ENCODE measurements at places on chromosomes 7 and 10.

DNA sequence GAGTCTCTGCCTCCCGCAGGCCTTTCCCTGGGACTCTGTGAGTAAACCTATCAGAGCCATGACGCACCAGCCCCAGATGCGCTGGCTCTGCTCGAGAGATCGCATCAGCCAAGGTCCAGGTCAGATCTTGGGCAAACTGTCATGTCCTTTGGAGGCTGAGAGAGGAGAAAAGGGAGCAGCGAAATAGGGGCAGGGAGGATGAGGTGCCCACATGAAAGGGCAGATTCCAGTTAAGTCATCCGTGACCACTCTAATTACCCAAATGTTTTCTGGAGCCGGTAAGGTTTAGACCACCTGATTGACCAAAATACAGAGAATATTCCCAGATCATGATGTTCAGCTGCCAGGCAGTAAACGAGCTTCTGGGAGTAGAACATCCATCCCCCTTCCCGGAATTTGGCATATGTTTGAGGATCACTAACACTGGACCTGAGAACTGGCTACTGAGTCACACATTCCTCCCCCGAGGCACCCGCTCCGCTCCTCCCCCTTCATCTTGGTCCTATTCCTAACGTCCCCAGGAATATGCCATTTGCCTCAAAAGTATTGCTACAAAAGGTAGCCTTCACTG is 88.0 kb downstream of the FGFR2 start:
- DNase-seq, result no peak

- no peak for DNase-seq
These were observed 209.6 kb upstream of the SH2B2 start for GRCh38 chr7:102077081-102077480.

GRCh38 chr10:80964955-80965614 is 427.4 kb downstream of the SH2D4B start:
- DNase-seq, result no peak

DNA sequence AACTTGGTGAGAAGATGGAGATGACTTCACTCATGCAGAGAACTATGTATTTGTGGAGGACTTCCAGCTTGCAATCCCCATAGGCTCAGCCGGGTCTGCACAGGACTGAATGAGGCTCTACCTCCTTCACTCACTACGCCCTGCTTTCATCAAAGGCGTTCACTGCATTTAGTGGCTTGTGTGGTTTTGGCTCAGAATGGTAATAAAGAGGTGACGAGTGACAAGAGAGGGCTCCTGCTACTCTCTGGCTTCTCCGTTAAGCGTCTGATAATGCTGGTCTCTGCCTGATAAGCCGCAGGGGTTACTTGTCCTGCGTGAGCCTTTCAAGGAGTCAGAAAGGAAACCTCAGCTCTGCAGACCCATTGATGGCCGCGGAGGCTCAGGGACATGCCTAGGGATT is 343.4 kb downstream of the PRPF18 start:
- DNase-seq, result no peak

- DNase-seq, result no peak
These were observed 37.8 kb upstream of the RAPGEF5 start for GRCh38 chr7:22394739-22395138.

- DNase-seq, result no peak
These were observed 27.1 kb upstream of the SEMA3C start for GRCh38 chr7:80945976-80946375.

DNA sequence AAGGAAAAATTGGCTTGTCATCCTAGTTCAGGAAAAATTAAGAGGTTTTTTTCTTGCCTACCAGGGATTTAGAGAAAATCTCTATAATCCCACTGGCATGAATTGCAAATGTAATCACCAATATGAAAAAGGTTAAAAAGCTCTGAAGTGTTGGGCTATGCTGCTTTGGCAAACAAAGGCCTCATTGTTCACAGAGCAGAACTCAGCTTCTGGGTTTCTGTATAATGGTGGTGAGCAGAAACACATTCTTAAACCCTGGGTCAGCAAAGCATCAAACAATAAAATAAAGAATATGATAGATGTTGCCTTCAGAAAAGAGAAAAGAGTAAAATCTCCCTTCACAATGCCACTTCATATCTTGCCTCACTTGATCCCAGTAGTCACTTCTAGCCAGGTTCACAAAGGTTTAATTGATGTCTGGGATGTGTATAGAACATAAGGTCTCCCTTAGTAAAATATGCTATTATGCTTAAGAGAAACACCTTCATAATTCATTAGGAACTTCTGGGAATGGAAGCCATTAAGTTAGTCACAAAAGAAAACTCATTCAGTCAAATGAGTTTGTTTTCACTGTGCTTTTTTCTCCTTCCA is 1255.5 kb upstream of the PHF14 start:
- DNase-seq, result no peak

DNA sequence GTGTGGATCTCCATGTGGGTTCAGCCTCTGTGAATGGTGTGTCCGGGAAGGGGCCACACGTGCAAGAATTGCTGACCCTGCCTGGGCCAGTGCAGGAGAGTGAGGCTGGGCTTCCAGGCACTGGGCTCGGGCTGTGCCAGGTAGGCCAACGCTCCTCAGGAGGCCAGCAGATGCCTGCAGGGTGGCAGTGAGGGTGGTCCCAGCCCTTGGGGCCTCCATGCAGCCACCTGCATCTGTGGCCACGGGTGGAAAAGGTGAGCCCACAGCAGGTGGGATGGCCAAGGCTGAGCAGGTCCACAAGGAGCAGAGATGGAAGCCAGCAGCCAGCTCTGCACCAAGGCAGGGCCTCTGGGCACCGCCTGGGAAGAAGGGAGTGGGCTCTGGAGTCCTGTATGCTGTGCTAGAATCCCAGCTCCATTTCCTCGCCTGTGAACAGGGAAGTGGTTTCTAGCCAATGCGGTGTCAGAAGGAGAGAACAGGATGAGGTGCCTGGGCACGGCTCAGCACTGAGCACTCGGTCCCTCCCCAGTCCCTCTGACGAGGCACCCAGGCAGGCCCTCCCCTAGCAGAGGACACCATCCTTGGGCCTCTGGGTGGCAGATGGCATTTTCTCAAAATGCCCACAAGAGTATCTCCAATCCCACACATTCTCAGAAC is 31.1 kb upstream of the RET start:
- no peak for DNase-seq

GRCh38 chr7:64877714-64878610 is 25.1 kb upstream of the ZNF273 start:
- no peak for DNase-seq

- DNase-seq, result no peak
These were observed 117.7 kb downstream of the APBB1IP start for GRCh38 chr10:26555719-26556368.

GRCh38 chr10:50832171-50832751 is 53.2 kb downstream of the A1CF start:
- no peak for DNase-seq

- DNase-seq, result no peak
These were observed 27.8 kb downstream of the MRC1 start for GRCh38 chr10:17836942-17837341.

- DNase-seq, result no peak
These were observed 30.1 kb upstream of the CD36 start for GRCh38 chr7:80608336-80608735.

GRCh38 chr10:79329529-79329928 is 17.7 kb upstream of the PPIF start:
- no peak for DNase-seq

DNA sequence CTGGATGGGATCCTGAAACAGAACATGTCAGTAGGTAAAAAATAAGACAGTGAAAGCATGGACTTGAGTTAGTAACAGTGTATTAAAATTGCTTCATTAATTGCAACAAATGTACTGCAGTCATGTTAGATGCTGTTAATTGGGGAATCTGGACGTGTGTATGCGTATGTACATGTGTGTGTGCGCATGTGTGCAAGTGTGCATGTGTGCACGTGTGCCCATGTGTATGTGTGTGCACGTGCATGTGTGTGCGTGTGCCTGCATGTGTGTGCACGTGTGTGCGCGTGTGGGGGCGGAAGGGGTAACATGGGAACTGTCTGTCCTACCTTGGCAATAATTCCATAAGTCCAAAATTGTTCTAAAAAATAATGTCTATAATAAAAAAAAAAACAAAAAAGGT is 67.3 kb downstream of the SMURF1 start:
- DNase-seq, result no peak

- DNase-seq, result no peak
These were observed 21.9 kb downstream of the CHCHD3 start for GRCh38 chr7:133060004-133060403.

DNA sequence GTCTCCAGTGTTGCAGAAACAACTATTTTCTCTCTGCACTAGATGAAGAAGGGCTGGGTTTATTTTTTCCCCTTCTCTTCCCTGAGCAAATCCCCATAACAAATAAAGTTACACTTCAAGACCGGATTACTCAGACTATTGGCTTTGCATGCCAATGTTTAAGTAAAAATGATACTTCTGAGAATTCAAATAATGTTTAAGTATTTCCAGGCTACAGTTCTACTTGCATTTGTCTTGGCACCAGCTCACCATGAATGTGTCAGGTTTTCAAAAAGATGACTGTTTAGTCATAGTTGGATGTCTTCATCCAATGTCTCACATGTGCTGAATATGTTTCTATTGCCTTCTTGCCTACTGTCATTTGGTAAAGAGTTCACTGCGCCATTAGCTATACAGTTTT is 912.6 kb downstream of the GATA3 start:
- no peak for DNase-seq

GRCh38 chr7:1969459-1970284 is 263.1 kb downstream of the MAD1L1 start:
- DNase-seq, result no peak

DNA sequence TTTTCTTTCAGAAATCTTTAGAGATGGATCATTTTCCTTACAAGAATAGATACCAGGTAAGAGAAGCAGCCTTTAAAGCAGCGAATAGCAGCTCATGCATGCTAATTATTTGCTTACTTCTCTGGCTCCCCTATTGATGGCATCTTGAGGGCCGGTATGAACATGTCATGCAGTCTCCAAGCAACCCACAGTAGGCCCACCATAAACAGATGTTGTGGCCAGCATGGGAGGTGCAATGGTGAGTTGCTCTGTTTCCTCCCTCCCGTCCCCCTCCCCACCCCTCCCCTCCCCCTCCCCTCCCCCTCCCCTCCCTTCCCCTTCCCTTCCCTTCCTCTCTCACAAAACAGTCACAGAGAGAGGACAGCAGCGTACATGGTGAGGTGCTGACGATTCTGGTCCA is 9.7 kb upstream of the ZNF273 start:
- DNase-seq, result no peak

GRCh38 chr10:128072046-128072445 is 54.2 kb downstream of the MKI67 start:
- DNase-seq, result no peak

DNA sequence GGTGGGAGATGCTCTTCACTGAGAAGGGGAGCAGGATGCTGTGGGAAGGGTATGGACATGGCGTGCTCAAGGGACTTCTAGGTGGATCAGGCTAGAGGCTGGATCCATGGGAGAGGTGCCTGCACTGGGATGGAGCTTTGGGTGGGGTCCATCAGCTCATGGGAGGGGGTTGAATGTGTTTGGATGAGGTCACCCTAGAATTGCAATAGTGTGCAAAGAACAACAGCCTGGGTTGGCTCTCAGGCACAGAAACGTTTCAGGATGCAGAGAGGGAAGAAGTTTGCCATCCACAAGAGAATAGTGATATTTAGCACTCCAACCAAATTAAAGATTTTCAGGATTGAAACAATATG is 66.1 kb downstream of the SNX10 start:
- DNase-seq, result no peak

GRCh38 chr7:151748733-151749132 is 128.2 kb downstream of the PRKAG2 start:
- DNase-seq, result no peak

- DNase-seq, result no peak
These were observed 574.1 kb downstream of the GALNT17 start for GRCh38 chr7:71705901-71706596.

GRCh38 chr10:7890781-7891180 is 72.5 kb downstream of the TAF3 start:
- no peak for DNase-seq

DNA sequence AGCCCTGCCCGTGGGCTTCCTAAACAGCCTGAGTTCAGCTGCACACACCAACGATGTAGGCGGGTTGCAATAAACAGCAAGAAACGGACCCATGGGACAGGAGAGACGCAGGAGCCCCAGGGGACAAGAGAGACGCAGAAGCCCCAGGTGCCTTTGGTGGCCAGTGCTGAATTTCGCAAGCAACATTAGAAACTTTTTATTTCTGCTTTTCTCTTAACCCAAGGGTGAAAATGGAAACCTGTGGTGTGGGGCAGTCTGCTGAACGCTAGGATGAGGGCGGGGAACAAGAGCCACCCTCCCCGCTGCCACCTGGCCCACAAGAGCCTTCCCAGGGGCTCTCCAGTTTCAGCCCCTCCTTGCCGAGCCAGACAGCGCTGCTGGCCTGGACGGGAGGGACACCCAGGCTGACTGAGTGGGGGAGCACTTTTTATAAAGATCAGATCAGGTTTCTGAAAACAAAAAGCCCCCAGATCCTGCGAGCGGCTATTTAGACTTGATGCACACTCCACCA is 20.0 kb upstream of the GPR146 start:
- DNase-seq, result no peak

DNA sequence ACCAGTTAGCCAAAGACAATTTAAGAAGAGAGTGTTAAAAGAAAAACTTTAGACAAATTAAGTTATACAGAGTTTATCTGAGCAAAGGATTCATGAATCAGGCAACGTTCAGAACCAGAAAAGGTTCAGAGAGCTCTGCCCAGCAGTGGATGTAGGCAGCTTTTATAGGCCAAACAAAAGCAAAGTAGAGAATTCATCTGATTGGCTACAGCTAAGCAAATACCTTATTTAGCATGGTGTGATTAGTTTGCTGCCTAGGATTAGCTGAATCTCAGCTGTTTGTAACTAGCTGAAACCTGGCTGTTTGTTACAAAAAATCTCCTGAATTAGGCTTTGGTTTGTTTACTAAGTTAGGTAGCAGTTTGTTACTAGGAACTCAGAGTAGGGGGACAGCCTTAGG is 66.0 kb downstream of the SLC25A40 start:
- DNase-seq, result no peak

DNA sequence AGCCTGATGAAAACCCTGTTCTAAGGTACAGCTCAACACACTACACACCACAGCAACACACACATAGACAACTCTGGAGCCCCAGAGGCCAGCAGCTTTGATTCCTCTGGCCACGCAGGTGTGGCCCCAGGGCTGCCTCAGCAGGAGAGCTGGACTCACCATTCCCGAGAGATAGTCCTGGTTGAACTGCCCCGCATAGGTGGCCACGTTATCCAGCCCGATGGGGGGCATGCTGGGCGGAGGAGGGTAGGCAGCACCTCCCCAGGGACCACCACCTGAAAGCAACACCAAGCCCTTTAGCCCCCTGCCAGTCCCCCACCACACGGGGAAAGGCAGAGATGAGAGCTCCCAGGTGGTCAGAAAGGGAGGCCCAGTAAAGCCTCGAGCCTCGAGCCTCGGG is 34.7 kb downstream of the ANXA11 start:
- no peak for DNase-seq

DNA sequence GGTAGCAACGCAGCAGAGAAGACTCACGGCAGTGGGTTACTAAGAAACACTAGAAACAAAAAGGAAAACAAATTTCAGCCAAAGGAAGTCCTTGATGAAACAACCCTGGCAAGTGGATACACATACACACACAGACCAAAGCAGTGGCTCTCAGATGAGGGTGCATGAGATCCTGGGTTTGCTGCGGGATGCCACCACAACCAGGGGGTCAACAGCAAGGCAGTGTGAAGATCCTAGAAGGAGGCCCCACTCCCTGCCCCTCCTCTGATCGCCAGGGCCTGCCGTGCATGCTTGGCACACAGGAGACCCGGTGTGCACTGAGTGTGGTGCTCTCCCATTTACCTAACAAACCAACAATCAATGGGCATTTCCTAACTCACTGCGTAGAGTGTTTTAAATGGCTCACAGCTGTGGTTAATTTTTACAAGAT is 252.3 kb upstream of the KLF14 start:
- no peak for DNase-seq

GRCh38 chr7:79211724-79212123 is 241.7 kb downstream of the MAGI2 start:
- no peak for DNase-seq

All from esophagus squamous epithelium (tissue), 5 donors.